WTC11 (cell line): ENCODE measurements at places on chromosomes 5 and 9. TPM values are rescaled to one million over a fixed set of nuclear protein-coding genes. Genes with fewer than 3 reads are reported as not detected.
A peak's percentile ranks its signal among the peaks of the same experiment; 100 is the strongest.

DNA sequence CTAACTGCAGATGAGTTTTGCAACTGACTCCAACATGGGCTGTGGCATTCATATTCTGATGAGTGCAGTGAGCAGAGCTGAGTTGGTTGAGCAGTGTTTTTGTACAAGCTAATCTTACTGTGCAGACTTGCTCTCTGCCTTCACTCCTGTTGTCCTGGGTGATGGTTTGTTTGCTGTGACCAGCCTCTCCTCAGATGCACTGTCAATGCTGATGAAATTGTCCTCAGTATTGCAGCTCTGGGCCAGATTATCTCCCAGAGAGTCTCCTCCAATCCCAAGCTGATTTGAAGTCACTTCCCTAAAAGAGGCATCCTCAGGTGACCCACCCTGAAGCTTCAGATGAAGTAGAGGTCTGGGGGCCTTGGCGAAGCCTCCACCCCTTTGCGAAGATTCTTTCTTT is 581.8 kb downstream of the ACTL7B start:
- no peak for DNase-seq

DNA sequence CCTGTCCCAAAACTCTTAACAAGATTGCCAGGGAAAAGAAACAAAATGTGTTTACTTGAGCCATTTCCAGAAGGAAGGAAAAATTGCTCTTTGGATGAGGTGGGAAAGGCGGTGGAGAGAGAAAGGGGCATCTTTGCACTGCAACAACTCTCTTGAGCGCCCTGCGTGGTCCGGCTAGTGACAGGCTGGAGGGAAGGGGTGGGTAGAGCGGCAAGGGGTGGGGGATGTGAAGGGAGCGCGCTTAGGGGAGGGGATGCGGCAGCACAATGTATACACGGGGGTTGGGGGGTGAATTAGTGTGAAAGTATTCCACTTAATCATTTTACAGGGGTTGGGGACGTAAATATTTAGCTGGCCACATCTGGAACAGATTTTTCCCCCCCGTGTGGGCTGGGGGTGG is 1.3 kb downstream of the FGF10 start:
- peak; percentile 40 for DNase-seq

DNA sequence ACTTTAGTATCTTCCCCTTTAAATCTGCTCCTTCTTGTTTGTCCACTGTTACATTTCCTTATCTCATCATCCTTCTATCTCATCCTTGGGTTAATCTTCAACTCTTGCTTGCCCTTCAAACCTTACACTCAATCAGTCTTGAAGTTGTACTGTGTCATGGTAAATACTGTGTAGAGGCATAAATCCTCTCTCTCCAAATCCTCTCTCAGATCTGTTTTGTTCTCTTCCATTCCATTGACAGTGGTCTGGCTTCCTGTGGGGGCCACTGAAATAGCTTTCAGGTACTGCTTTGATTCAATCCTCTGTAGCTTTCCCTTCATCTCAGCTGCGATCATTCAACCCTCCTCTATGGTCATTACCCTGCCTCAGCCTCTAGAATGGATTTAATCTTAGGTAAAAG is 104.0 kb downstream of the PLCXD3 start:
- no peak for DNase-seq

DNA sequence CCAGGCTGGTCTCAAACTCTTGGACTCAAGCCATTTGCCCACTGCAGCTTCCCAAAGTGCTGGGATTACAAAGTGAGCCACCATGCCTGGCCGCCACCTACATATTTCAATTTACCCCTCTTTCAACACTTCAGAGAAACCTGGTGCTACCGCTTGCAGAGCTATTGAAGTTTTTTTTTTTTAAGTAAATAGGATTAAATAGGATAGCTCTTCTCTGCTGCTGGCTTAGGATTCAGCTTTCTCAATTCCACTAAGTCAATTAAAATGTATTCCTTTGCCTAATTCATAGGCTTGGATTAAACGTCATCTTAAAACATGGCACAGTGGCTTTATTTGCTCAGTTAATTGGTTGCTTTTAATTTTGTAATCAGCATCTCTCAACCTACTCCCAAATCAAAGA is 41.0 kb downstream of the KIAA1191 start:
- no peak for DNase-seq

GRCh38 chr5:37055383-37055990 is 178.9 kb downstream of the NIPBL start:
- no peak for DNase-seq

DNA sequence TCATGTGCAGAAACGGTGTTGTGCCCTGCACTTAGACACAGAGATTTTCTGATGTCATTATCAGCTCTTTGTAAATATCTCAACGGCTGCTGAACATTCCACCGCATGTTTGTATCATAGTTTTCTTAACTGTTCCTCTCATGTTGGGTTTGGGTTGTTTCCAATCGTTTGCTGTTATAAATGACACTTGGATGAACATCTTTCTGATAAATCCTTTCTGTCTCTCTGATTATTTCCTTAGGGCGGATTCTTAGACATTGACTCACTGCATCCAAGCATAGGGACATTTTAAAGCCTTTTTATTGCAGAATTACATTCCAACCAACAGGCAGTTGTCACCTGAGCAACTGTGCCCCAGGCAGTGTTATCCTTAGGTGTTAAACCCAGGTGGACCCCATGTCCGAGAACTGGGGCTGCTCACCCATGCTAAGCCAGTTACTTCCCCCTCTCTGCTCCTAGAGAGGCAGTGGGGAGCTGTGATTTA is 28.5 kb downstream of the COL5A1 start:
- DNase-seq = no peak

DNA sequence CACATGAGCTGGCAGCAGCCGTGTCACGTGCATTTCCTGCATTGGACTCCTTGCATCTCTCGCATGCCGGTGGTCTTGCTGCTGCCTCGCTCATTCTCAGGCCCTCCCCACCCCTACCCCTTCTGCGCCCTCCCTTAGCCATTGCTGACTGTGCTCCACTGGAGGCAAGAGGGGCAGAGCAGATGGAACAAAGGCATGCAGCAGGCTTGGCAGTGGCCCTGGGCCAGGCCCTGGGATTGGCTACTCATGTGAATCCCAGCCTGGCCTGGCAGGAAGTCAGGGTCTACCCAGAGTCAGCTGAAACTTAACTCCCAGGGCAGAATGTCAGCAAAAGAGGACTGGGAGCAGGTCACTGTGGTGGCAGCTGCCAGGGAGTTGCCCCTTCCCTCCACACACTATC is 62.3 kb downstream of the TSTD2 start:
- DNase-seq = no peak

GRCh38 chr5:165224366-165225045 is 1719.1 kb downstream of the MAT2B start:
- DNase-seq = no peak

DNA sequence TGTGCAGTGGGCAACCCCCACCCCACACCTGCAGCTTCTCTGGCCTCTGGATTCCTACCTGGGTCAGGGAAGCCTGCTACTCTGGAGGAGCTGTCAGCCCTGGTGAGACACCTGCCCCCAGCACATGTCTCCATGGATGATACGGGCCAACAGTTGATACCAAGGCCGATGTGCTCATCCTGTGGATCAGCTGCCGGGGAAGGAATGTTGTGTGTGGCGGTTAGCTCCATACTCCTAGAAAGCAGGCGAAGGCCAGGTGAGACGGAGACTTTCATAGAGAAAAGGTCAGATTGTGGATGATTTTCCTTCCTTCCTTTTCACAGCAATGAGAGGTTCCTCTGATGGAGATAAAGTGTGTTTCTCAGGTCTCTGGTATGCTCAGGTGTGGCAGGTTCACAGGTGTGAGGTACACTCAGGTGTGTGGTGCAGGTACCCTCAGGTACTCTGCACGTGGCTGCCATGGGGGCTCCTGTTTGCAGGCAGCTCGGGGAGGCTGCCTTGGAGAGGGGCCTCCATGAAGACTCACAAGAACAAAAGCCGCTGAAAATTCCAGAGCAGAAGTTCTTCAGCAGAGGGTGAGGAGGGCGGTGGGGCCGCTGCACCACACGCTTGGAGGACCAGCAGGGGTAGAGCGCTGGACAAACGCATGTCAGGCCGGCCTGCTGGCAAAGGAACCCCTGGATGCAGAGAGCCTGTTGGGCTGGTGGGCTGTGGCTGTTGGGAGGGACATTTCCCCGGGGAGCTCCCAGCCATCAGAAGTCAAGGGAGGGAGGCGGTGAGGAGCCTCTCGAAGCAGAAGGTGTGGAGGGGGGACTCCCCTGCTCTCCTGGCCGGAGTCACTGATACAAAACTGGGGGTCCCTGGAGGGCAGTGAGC is 5.1 kb upstream of the AHRR start:
- DNase-seq = no peak

DNA sequence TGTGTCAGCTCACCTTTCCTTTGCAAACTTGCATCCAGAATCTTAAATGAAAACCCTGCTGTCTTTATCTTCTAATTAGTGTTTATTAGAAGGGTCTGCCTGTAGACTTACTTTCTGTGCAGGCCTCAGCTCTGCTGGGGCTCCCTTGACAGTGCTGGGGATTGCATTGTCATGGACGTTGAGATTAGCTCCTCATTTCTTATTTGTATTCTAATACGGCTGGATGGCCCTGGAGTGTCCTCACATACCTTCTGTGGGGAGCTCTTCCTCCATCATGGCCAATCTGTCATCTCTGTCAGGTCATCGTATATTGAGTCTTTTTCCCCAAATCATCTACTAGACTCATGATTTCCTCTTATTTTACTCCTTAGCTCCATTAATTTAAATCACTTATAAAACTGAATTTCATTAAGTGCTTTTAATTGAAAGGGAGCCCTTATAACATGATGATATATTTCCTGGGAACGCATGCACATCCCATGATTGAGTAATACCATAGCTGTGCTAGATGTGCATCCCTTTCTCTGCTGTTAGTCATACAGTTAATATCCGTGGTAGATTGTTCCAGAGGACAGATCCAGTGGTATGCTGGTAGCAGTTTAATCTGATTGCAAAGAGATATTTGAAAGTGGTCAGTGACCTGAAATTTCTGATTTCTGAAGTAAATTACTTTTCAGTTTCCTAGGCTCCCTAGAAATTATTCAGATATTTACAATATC is 61.6 kb downstream of the ICE1 start:
- no peak for DNase-seq

DNA sequence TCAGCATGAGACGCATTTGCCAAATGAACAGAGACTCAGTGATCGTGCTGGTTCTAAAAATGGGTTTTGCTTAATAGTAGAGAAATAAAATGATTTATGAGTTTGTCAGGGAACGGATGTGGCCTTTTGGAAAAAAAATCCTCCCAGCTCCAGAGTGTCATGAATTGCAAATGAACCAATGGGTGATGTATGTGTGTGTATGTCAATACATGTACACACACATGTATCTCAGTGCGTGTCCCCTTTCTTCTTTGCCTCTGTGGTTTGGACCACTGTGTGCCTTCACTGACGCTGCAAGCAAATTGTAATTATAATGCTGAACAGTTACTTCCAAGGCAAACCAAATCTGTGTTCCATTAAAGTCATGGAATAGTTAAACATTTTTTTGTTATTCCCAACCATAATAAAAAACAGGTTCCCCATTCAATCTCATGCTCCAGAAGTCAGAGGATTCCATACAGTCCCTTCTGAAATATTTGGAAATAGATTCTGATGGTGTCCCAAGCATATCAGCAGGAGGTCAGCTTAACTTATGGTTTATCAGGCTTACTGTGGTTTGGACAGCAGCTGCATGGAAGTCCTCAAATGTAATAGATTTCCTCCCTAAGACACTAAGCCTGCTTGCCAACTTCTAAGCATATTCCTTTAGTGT is 630.5 kb downstream of the ACTL7B start:
- DNase-seq = no peak

DNA sequence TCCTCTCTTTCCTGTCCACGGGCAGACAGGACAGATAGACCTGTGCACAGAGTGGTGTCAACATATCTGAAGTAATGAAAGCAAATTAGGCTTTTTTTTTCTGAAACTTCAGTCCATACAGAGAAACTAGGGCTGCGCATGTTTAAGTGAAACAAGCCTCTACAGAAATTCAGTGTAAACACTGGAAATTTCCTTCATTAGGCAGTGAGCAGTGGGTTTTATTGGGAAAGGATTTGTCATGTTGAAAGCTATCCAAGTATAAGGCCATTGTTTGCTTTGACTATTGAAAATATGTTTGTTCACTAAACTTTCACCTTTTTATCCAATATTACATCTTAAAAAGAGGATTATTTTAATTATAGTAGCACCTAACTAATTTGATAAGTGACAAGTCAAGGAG is 161.2 kb downstream of the AOPEP start:
- no peak for DNase-seq

GRCh38 chr5:55222092-55222984 is 4.8 kb downstream of the MCIDAS start:
- DNase-seq = no peak

DNA sequence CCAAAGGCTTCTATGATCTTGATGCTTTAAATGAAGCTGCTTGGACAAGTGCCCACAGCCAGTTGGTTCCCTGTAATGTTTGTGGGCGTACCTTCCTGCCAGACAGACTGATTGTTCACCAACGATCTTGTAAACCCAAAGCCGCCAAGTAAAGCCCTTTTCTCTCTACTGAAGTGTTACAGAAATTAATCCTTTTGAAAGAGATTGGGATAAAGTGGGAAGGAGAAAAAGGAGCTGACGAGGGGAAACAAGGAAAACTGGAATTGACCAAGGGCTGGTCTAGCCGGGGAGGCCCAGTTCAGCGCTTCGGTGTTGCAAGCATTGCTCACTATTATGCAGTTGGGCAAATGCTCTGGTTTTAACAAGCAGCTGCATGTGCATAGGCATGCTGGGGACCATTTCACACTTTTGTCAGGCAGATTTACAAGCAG is 53.2 kb downstream of the ZNF474 start:
- DNase-seq = peak; percentile 21

DNA sequence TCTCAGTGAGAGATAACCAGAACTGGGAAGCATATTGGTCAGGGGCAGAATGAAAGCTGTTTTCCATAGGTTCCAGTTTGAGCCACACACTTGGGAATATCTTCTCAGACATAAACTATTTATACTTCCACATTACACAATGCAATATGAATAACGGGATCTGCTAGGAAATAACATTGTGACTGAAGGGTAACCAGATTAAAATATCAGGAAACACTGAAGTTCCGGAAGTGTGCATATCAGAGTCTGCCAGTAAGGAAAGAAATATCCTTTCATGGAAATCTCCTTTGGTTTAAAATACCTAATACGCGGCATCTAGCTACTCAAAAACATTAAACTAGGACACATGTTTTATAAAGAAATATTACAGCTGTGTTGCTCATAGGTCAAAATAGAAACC is 56.3 kb downstream of the ST8SIA4 start:
- no peak for DNase-seq

SPOCK1 gene
- total RNA-seq = 13.2 to 15.8 TPM (median 15.2 TPM) in 3 replicates

TAF1L gene
- 0.02 to 0.09 TPM in 2 of 3 replicates, not detected in the other for total RNA-seq

TUSC1 gene
- total RNA-seq = 6.0 to 6.4 TPM (median 6.0 TPM) in 3 replicates

SERF1A gene
- 10.6 to 16.5 TPM (median 13.9 TPM) in 3 replicates for total RNA-seq

TRIM36 gene
- total RNA-seq = 17.4 to 24.1 TPM (median 20.0 TPM) in 3 replicates
